Vagina (tissue), 2 donors: ENCODE measurements at places on chromosomes 2 and 18. TPM values are rescaled to one million over a fixed set of nuclear protein-coding genes. Genes with fewer than 3 reads are reported as not detected.

GRCh38 chr2:204074456-204074855, 137.9 kb downstream of the ICOS start:
- no peaks in the 10 kb centered on the region for H3K36me3 ChIP-seq
- no peak for DNase-seq
- H3K4me1 ChIP-seq: no peaks in the 10 kb centered on the region
- H3K27me3 ChIP-seq: no peaks in the 10 kb centered on the region
- no peak overlapping the region for H3K4me3 ChIP-seq

- H3K4me1 ChIP-seq: no peaks in the 10 kb centered on the region
- H3K4me3 ChIP-seq: no peak overlapping the region
- H3K27ac ChIP-seq: no peak overlapping the region
- no peaks in the 10 kb centered on the region for H3K36me3 ChIP-seq
- DNase-seq: no peak
Observed at GRCh38 chr2:18777250-18777812, 188.0 kb upstream of the NT5C1B start.

- no peak for DNase-seq
- no peaks in the 10 kb centered on the region for H3K4me1 ChIP-seq
- H3K27ac ChIP-seq: no peak overlapping the region
- no peaks in the 10 kb centered on the region for H3K27me3 ChIP-seq
- no peak overlapping the region for H3K4me3 ChIP-seq
- H3K36me3 ChIP-seq: no peaks in the 10 kb centered on the region
Observed at GRCh38 chr18:2612996-2613395, 41.6 kb downstream of the NDC80 start.

- H3K36me3 ChIP-seq: no peaks in the 10 kb centered on the region
- no peaks in the 10 kb centered on the region for H3K27me3 ChIP-seq
- DNase-seq: no peak
- peaks cover 27% of the 10 kb centered on the region for H3K4me1 ChIP-seq
- no peak overlapping the region for H3K4me3 ChIP-seq
Observed at GRCh38 chr2:8488001-8488738, 193.7 kb upstream of the ID2 start.

DNA sequence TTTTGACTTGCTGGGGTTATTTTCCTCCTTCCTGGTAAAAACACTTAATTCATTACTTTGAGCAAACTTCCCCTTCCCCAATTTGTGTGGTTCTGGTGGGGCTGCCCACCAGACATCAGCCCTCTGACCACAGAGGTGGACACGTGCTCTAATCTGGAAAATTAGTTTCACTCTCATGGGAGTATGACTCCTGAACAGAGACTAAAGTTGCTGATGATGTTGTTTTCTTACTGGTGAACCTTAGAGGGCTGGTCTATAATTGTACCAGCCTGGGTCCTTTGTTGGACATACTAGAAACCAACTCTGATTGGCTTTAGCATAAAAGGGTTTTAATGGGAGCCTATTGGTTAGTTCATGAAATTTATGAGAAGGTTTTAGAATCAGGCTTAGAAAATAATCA, 54.1 kb upstream of the ACYP2 start:
- no peak overlapping the region for H3K27ac ChIP-seq
- no peaks in the 10 kb centered on the region for H3K4me1 ChIP-seq
- no peaks in the 10 kb centered on the region for H3K36me3 ChIP-seq
- no peak overlapping the region for H3K4me3 ChIP-seq
- DNase-seq: no peak
- H3K27me3 ChIP-seq: no peaks in the 10 kb centered on the region

Gene ERICH2
- not detected for total RNA-seq

Gene M1AP
- 4.9 TPM for total RNA-seq
